ELR (cell line): ENCODE measurements at places on chromosomes 5 and 9.
A peak's percentile ranks its signal among the peaks of the same experiment; 100 is the strongest.

- no peak for DNase-seq
These were observed 589.1 kb downstream of the ZNF608 start for GRCh38 chr5:124157320-124157719.

- no peak for DNase-seq
These were observed 24.6 kb upstream of the SLC22A5 start for GRCh38 chr5:132344775-132345514.

- no peak for DNase-seq
These were observed 229.0 kb downstream of the TSSK1B start for GRCh38 chr5:113205807-113206206.

- DNase-seq = no peak
These were observed 78.6 kb downstream of the MRPS27 start for GRCh38 chr5:72241346-72242003.

- DNase-seq = no peak
These were observed 68.5 kb downstream of the KIAA1958 start for GRCh38 chr9:112555101-112555643.

- DNase-seq = peak; percentile 23
These were observed 374.9 kb downstream of the MAT2B start for GRCh38 chr5:163880302-163880701.

- DNase-seq = no peak
These were observed 243.0 kb upstream of the PTPRD start for GRCh38 chr9:10855847-10856246.

- no peak for DNase-seq
These were observed 83.7 kb upstream of the IRX1 start for GRCh38 chr5:3511934-3512333.
